ENCODE measurements at places on chromosomes 13 and 19.

- no peak for DNase-seq
Measured at GRCh38 chr19:43457809-43458208, 7.6 kb downstream of the LYPD3 start.

DNA sequence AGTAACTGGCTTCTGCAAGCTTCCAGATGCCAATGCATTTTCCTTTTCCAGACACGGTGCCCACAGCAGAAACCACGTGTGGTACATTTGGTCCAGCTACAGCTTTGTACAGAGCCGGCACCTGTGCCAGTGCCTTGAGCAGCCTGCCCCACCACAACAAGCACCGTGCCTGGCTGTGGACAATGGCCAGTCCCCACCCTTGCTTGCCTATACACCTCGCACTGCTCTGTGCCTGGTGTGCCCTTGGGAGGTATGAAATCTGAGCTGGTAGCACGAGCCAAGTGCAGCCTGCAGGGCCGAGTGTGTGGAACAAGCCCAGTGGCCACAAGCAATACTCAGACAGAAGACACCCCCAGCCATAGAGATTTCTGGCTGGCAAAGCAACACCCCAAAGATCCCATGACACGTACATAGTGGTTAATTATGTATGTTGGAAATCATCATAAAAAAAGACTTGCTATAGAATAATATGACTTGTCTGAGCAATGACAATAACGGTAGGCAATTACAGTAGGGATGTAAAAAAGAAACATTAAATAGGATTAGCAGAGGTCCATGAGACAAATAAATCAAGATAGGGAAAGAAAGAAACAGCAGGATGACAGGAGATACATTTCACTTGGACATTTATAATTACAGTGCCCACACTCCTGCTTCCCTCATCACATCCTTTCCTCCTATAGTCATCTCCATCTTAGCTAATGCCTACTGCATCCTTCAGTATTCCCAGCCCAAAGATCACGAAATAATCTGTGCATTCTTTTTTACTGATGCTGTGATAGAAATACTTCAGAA is 1399.5 kb downstream of the PCDH9 start:
- DNase-seq = no peak

DNA sequence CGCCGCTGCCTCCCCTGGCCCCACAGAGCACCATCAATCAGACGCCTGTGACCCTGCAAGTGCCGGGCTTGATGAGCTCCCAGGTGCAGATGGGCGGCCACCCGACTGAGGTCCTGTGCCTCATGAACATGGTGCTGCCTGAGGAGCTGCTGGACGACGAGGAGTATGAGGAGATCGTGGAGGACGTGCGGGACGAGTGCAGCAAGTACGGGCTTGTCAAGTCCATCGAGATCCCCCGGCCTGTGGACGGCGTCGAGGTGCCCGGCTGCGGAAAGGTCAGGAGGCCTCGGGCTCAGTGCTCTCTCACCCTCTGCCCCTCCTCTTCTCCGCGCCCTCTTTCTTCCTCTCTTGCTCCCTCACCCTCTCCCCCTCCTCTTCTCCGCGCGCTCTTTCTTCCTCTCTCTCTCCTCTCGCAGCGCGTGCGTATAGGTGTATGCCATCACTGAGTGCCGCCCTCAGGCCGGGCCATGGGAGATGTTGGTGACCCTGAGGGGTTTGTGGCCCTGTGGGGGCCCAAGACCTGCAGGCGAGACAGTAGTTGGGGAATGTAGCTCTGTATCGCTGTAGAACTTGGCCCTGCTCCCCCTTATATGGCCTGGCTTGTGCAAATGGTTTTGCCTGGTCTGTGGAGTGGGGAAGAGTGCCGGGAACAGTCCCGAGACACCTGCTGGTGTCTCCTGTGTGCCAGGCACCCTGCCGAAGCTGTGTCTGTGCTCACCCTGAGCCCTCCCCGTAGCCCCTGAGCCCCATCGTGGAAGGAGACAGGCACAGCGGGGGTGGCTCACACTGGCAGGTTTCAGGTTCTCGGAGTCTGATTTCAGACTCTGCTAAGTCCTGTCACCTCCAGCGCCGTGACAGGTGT is 5.4 kb upstream of the EPN1 start:
- no peak for DNase-seq

- DNase-seq = no peak
Measured at GRCh38 chr13:90622541-90622940, 724.9 kb upstream of the MIR17HG start.

DNA sequence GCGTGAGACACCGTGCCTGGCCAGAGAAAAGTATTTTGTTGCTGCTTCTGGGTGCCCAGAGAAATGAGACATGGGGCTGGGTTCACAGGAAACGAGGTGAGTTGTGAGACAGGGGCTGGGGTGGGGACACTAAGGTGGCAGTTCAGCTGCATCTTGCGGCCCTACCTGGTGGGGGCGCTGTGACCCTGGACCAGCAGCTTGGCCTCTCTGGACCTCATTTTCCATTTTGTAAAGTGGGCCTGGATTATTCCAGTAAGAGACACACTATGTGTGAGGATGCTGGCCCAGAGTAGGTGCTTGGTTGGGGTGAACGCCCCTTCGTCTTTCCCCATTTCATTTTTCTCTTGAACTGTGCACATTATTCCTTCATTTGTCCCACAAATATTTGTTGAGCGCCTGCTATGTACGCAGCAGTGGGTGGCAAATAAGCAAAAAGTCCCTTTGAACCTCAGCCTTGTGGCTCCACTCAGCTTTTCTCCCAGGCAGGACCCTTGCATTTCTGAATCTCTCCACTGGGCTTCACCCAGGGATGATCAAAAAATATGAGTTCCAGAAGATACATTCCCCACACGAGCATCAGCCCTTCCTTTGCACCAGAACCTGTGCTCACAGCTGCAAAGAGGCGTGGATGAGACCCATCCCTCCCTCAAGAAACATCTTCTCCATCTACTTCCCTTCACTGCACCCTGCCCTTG is 26.6 kb upstream of the OR10H1 start:
- no peak for DNase-seq

DNA sequence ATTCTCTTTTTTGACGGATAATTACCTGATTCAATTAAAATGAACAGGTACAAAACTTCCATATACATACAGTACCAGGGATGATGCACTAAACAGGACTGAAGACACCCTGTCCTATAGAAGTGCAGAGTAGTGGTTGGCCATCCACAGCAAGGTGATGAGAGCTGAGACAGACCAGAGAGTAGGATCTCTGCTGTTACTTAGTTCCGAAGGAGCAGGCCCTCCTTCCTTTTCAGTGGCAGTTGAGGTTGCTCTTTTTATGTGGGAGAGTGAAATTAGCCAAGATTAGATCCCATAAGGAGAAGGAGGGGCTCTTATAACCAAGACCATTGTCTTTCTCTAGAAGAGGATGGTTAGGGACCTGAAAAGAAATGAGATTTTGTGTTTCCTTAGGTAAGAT is 4.0 kb downstream of the PDS5B start:
- no peak for DNase-seq

GRCh38 chr19:56133858-56134653 is 7.0 kb upstream of the ZNF444 start:
- no peak for DNase-seq

DNA sequence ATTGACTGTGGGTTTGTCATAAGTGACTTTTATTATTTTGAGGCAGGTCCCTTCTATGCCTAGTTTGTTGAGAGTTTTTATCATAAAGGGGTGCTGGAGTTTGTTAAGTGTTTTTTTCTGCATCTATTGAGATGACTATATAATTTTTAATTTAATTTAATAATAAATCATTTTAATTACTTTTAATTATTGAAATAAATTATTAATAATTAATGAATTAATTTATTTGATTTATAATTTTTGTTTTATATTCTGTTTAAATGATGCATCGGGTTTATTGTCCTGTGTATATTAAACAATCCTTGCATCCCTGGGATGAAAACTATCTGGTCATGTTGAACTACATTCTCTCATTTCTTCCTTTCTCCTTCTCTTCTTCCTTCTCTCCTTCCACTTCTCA is 1352.2 kb upstream of the PRR20A start:
- DNase-seq = no peak

GRCh38 chr13:63455938-63456337 is 2040.3 kb upstream of the PCDH20 start:
- DNase-seq = no peak

GRCh38 chr19:48044561-48044960 is 682 bp upstream of the CABP5 start:
- DNase-seq = no peak

DNA sequence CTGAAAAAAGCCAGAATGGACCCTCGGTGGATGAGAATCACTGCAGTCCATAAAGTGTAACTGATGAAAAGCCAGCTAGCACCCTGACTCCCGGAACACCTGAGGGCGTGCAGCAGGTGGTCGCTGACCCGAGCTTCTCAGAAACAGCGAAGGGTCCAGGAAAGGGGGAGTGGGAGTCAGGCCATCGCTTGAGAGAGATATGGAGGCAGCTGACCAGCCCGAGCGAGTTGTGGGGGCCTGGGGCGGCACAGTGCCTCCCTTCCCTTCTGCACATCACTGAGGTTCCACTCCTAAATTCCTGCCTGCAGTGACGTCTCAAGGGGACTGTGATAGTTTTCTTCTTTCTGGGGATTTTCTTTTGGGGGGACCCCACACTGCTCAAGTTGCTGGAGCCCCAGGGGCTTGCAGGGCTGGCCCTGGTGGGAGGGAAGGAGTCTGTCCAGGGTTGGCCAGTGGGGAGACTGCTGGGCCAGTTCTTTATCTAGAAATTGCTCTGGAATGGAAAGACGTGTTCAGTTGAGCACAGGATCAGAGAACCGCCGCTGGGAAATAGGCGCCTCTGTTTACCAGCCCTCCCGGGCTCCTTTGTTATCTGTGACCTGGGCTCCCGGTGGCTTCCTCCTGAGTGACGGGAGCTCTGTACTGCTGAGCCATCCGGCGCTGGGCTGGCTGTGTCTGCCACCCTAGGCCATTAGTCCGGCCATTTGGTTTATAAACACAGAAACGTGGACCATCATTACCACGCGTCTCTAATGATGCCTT is 71.3 kb downstream of the RAB20 start:
- no peak for DNase-seq

GRCh38 chr13:31998131-31998530 is 33.4 kb upstream of the FRY start:
- DNase-seq = no peak

GRCh38 chr19:1000095-1000494 is at the start of gene GRIN3B:
GRIN3B (plus strand) TSS chr19:1000419; CDS start chr19:1000438, 19 bp downstream.
- no peak for DNase-seq

DNA sequence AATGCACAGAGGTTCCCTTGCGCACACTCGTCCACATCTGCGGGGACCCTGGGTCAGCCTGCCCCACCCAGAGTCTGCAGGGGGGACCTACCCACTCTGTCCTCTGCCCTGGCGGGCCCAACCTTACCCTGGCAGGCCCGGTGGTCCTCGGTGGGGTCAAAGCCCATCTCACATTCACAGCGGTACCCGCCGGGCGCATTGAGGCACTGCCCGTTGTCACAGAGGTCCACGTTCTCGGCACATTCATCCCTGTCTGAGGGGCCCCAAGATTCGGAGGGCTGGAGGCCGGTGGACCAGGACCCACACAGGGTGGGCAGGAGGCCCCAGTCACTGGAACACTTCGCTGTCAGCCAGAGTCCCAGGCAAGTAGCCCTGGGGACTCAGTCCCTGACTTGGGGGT is 38.5 kb downstream of the FBN3 start:
- no peak for DNase-seq

- DNase-seq = no peak
Measured at GRCh38 chr19:883661-884211, 9.3 kb downstream of the MED16 start.

- DNase-seq = no peak
Measured at GRCh38 chr13:111904166-111904565, 162.8 kb upstream of the SOX1 start.

- no peak for DNase-seq
Measured at GRCh38 chr19:5006201-5006600, 37.3 kb downstream of the KDM4B start.

GRCh38 chr13:41562083-41562482 is 104.7 kb downstream of the RGCC start:
- peak; percentile 81 for DNase-seq

DNA sequence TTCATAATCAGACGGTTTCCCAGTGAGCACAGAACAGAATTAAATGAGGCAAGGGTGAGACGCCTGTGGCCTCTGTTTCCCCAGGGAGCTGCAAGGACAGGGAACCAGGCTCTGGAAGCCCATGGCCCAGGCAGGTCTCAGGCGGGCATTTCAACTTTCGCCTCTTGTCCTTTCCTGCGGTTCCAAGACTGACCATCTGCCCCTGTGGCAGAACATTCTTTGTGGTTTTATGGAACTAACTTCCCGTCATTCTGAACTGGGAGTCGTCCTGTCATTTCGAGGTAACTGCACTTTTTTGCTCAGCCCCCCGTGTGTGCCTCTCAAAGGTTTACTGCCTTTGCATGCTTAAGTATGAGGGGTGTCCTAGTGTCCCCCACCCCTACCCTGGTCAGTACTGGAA is 70.9 kb downstream of the KL start:
- no peak for DNase-seq

GRCh38 chr19:49808711-49809159 is 4.4 kb downstream of the FUZ start:
- peak; percentile 53 for DNase-seq

DNA sequence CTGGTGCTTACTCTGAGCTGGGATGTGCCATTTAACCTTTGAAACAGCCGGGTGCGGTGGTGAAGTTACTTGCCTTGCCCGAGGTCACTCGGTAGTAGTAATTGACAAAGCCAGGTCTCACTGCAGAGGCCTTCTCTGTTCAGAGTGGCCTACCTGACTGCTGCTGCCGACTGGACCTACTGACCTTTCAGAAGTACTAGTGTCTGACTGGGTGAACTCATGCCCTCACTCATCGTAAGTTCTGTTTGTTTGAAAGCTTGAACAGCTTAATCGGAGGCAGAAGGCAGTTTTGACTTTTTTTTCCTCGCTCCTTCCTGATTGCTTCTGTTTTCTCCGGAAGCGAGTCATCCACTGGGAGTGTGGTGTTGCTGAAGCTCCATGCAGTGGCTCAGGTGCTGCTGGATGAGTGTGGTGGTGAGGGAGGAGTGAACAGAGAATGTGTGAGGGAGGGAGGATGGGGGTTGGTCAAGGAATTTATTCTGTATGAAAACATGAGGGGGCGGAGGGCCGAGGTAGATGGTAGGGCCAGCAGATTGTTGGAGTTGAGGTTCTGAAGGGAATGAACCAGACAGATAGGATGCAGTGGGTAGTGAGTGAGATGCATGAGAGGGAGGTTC is 2.7 kb downstream of the SPINT2 start:
- DNase-seq = peak; percentile 29

DNA sequence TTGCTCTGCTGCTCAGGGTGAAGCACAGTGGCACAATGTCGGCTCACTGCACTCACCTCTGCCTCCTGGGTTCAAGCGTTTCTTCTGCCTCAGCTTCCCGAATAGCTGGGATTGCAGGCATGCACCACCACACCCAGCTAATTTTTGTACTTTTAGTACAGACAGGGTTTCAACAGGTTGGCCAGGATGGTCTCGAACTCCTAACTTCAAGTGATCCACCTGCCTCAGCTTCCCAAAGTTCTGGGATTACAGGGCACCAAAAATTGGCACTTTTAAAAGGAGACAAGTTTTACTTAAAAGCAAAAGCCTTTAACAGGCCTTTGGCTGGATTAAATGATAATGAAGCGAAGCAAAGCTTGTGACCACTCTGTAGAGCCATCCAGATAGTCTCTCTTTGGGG is 12.5 kb upstream of the TSHZ3 start:
- DNase-seq = no peak
